Heart left ventricle (tissue), 16 donors: ENCODE measurements at places on chromosomes 7 and 10. TPM values are rescaled to one million over a fixed set of nuclear protein-coding genes. Genes with fewer than 3 reads are reported as not detected.

GRCh38 chr7:151146761-151147160 lies 20.7 kb downstream of the GBX1 start:
- H3K4me3 ChIP-seq = no peak overlapping the region
- DNase-seq = no peak
- H3K27me3 ChIP-seq = peaks cover 6% of the 10 kb centered on the region

GRCh38 chr7:79735012-79735411 lies 281.5 kb upstream of the MAGI2 start:
- no peaks in the 10 kb centered on the region for H3K4me1 ChIP-seq
- H3K27me3 ChIP-seq = no peaks in the 10 kb centered on the region
- H3K36me3 ChIP-seq = no peaks in the 10 kb centered on the region
- no peak overlapping the region for H3K4me3 ChIP-seq
- H3K27ac ChIP-seq = no peak overlapping the region

- no peak overlapping the region for H3K4me3 ChIP-seq
- H3K27me3 ChIP-seq = no peaks in the 10 kb centered on the region
- no peaks in the 10 kb centered on the region for H3K36me3 ChIP-seq
- H3K27ac ChIP-seq = no peak overlapping the region
These were observed 190.0 kb downstream of the PLXNA4 start for GRCh38 chr7:132386201-132386681.

Gene ZYX
- 71.6 TPM for total RNA-seq

DNA sequence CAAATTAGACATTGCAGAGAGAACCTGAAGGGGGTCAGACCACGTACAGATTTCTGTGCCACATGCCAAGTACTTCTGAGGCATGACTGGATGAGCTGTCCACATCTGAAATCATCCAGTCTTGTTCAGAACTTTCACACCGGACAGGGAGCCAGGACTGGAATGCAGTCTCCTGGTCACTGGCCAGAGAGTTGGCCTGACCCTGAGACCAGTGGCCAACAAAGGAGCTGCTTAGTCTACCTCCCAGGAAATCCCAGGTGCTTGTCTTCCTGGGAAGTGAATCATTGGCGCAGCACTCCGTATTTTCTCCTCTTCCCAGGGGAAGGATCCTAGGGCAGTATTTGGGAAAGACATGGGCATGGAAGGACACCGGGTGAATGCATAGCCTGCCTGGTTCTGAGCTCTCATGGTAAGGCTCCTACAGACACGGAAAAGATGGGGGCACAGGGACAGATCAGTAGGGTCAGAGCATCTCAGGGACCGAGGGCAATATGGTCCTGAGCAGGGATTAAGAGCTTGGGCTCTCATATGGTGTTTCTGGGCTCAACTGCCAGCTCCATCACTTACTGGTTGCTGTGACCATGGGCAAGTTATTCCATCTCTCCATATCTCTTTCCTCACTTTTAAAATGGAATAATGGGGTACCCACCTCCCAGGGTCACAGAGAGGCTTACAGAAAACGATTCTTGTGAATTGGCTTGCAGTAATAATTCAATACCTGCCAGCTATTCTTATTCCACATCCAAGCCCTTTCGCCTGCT lies 1.3 kb upstream of the SCD start:
- peaks cover 28% of the 10 kb centered on the region for H3K4me1 ChIP-seq
- H3K4me3 ChIP-seq = peak overlapping the region; percentile 60
- H3K36me3 ChIP-seq = no peaks in the 10 kb centered on the region
- no peaks in the 10 kb centered on the region for H3K27me3 ChIP-seq
- DNase-seq = no peak

- H3K27ac ChIP-seq = no peak overlapping the region
- no peak for DNase-seq
- H3K36me3 ChIP-seq = no peaks in the 10 kb centered on the region
- peaks cover 7% of the 10 kb centered on the region for H3K4me1 ChIP-seq
- no peaks in the 10 kb centered on the region for H3K27me3 ChIP-seq
These were observed 63.2 kb downstream of the SMURF1 start for GRCh38 chr7:99080679-99081078.

Gene WNT8B
- total RNA-seq = not detected

Gene CLRN3
- not detected for total RNA-seq

- H3K4me1 ChIP-seq = peaks cover 14% of the 10 kb centered on the region
- no peak overlapping the region for H3K27ac ChIP-seq
- no peak for DNase-seq
- no peaks in the 10 kb centered on the region for H3K27me3 ChIP-seq
These were observed 86.0 kb downstream of the WDFY4 start for GRCh38 chr10:48770561-48771089.

DNA sequence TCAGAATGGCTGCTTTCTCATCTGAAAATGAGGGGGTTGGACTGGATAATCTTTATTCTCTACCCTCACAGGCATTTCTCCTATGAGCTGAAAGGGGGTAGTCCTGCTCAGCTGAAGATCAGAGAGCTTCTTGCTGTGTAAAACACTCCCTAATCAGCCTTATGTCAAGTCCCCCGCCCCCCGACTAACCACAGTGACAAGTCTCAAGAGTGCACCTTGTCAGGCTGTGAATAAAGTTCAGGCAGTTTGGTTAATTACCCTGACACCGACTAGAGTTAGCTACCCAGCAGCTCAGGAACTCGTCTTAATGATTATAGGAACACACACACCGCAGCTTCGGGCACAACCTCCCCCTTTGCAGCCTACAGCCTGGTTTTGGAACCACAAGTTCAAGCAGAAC lies 513.7 kb downstream of the RPS24 start:
- no peaks in the 10 kb centered on the region for H3K27me3 ChIP-seq
- no peak for DNase-seq
- H3K27ac ChIP-seq = no peak overlapping the region
